AG09319 (cell line): ENCODE measurements at places on chromosomes 11 and 22.

DNA sequence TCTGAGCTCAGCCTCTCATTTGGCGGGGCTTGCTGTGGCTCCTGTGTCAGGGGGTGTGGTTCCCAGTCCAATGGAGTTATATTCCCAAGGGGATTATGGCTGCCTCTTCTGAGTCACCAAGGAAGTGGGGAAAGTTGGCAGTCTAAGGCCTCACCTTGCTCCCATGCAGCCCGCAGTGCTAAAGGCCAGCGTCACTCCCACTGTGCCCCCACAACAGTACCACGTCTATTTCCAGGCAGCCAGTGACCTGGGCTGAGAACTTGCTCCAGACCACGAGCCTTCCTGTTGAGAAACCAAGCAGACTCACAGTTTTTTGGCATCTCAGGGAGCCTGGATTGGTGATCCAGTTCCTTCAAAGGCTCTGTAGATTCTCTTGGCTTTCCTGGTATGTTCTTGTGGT, 45.6 kb downstream of the OR2AT4 start:
- no peak for DNase-seq

- DNase-seq = no peak
These were observed 145.5 kb downstream of the RBFOX2 start for GRCh38 chr22:35883031-35883620.

DNA sequence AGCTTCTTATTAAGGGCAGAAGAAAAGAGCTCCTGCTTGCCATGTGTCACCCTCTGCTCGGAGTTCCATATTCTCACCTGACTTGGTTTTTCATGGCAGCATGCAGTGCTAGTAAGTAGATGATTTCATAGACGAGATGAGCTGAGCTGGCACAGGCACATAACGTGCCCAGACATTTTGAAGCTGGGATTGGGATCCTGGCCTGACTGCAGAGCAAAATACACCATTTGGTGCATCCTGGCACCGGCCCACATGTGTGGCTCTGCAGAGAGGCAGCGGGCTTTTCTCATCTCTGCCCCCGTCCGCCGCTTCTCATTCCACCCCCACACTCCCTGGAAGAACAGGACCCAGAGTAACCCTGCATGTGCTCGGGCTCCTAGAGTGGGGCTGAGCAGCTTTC, 24.8 kb downstream of the FAM118A start:
- DNase-seq = no peak

DNA sequence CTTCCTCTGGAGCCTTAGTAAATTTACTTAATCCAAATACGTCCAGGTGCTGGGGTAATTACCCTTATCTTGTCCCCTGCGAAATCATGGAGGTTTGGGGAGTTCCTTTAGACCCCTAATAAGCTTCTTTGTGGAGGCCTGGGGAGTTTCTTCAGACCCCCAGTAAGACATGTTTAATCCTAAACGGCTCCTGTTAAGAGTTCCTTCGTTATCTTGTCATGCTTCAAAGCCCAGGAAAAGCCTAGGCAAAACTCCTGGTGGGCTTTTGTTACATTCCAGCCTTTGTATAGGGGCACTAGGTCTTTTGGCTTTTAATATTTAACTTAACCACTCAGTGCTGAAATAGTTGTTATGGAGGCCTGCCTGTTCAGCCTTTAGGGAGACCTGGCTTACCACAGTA, 18.1 kb upstream of the PAMR1 start:
- no peak for DNase-seq

DNA sequence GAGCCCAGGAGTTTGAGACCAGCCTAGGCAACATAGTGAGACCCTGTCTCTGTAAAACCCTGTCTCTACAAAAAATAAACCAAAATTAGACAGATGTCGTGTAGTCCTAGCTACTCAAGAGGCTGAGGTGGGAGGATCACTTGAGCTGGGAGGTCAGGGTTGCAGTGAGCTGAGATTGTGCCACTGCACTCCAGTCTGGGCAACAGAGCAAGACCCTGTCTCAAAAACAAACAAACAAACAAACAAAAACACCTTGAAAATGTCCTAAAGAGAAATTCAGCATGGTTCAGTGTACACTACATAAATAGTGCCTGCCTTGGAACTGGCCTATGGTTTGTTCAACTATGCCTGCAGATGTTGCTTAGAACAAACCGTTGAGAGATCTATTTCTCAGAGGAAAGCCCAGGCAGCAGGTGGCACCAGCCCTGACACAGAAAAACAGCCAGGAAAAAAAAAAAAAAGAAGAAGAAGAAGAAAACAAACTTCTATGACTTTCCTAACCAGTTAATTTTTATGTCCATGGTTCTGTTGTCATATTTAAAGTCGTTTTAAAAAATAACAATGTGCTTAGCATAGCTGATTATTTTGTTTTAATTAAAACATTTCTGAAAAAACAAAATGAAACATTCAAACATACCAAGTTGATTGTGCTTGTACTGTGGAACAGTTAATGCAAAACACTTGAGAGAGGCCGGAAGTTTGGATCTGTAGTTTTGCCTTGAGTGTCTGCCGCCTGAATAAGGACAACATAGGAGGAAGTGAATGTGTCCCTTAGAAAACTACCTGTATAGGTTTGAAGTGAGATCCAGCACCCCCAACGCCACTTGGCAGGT, 5.4 kb downstream of the KREMEN1 start:
- DNase-seq = no peak

- no peak for DNase-seq
These were observed 107.8 kb downstream of the SYN3 start for GRCh38 chr22:32950366-32950765.

DNA sequence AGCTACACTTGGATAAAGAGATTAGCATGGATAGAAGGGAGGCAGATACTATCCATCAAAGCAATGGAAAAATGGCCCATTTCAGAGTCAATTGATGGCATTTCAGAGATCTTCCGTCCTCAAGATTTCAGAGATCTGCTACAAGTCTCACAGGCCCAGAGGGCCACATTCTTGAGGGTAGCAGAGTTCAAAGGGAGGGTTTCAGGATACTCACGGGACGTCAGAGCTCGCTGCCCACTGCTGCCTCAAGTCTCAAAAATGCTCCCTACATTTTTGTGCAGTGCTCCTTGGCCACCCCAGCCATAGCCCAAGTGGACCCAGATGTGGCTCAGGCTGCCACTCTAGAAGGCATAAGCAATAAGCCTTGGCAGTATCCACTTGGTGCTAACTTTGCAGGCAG, 24.9 kb downstream of the RTL6 start:
- DNase-seq = no peak

DNA sequence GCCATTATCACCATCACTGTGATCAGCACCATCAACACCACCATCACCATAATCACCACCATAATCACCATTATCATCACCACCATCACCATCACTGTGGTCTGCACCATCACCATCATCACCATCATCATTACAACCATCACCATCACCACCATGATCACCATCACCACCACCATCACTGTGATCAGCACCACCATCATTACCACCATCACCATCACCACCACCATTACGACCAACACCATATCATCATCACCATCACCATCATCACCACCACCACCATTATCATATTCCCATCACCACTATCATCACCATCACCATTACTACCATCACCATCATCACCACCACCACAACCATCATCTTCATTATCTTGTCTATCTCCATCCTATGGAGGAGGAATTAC, 125.2 kb downstream of the PHF21B start:
- no peak for DNase-seq

GRCh38 chr11:19268909-19269308, 28.2 kb upstream of the E2F8 start:
- DNase-seq = no peak

DNA sequence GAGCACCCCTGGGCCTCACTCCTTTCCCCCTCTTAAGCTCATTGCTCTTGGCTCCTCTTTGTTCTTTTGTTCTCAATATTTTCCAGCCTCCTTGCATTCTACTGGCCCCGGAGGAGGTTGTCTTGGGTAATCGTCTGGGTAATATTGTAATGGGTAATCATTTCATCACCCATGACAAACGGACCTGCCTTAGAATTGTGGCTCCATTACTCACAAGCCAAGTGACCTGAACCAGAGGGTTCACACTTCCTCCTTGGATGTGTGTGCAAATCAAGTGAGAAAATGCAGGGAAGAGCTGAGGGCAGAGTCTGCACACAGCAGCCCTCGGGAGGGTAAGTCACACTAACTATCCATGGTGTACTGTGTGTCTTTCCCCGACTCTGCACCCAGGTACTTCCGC, 305.0 kb downstream of the BUD13 start:
- DNase-seq = no peak

GRCh38 chr22:24435861-24436371, 8.5 kb downstream of the ADORA2A start:
- no peak for DNase-seq

DNA sequence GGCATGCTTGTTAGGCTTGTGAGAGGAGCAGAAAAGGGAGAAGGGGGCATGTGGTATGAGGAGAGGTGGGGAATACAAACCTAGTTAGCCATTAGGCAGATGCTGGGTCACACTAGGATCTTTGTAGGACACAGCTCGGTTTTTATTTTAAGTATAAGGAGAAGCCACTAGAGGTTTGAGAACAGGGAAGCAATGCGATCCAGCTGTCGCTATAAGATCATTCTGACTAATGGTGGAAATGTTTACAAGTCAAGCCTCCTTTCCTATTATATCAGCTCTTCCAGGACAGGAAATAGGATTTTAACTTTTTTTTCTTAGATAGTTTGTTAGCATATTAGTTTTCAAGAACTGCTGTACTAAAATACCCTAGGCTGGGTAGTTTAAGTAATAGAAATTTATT, 609.9 kb downstream of the INSC start:
- DNase-seq = no peak

DNA sequence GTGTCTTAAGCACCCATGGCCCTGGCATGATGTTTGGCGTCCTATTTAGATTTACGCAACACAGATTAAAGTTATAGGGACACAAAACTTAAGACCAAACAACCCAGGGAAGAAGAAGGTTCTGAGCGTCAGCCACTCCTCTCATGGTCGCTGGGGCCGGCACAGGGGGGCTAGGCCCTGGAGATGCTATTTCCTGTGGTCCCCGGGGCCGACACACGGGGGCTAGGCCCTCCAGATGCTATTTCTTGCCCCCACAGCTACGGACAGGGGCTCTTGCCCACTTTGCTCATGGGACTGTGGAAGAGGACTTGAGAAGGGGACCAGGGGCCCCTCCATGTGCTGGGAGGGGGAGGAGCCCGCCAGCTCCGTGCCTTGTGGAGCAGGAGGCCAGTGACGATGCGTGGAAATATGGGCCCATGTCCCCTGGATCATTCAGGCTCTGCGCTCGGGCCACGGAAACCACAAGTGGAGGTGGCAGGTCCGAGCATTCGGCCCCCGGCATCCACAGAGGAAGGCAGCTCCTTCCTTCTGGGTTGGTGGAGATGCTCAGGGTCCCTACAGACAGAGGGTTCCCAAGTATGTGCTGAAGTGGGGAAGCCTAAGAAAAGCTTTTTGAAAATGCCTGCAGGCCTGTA, 711.1 kb downstream of the BRD1 start:
- DNase-seq = no peak

DNA sequence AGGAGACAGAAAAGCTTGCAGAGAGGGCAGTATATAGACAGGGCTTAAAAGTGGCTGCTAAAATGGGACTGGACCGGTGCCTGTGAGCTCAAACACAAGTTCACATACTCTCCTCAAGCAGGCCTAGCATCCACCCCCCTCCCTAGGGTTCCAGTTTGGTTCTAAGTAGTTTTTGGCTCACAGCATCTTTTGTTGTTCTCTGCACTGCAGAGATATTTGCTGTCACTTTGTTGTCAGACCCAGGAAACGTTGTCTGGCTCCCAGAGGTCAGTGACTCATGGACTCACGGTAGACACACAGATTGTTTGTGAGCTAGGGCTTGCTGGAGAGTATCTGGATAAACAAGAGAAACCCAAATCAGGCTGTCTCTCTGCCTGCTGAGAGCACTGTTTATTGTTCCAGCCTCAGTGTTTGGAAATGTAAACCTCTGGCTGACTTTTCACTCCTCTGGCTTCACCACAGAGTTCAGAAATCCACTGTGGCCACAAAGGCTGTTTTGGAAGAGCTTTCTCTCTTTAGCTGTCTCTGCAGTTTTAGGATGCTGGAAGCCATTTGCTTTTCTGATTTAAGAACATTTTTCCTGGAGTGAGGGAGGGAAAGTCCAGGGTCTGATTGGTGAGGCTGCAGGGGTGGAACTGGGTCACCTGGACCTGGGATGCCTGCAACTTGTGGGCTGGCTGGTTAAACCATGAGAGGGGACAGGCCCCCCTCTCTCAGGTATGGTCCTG, 303.7 kb upstream of the PLET1 start:
- DNase-seq = peak; percentile 4

- no peak for DNase-seq
These were observed 23.7 kb upstream of the FXYD6 start for GRCh38 chr11:117900121-117900648.

DNA sequence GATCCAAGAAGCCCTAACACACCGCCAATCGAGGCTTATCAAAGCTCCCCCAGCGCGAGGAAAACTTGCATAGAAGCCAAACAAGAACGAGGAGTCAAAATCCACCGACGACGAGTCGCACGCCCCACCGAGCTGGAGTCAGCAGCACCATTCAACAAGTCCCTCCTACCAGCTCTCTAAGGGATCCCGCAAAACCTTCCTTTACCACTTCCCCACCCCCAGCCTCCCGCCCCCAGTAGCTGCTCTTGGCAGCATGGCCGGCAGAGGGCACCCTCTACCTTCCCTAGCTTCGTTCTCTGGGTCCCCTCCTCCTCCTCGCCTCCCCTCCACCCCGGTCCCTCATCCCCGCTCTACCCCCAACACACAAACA, 1.4 kb downstream of the BDNF start:
- DNase-seq = peak; percentile 80

DNA sequence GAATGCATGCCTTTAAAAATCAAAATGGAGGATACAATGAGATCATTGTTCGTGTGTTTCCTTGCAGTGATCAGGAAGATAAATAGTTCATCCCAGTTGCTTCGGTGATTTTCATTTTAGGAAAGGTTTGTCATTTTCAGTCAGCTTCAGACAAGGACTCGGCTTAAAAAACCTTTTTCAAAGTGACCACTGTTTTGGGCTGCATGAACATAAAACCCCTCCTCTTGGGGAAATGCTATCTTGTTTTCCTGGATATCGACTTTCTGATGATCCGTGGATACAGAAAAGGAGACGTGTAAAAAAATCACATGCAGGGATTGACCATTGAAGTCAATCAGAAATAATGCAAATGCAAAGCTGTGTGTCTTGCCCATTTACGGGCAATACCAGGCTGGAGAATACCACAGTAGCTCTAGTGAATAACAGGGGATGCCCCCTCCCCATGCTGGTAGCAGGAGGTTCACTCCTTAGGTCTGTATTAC, 146.8 kb downstream of the MAML2 start:
- DNase-seq = no peak

GRCh38 chr11:11947825-11948224, 60.6 kb downstream of the DKK3 start:
- DNase-seq = no peak

- DNase-seq = no peak
These were observed 108.4 kb upstream of the CSNK2A3 start for GRCh38 chr11:11461473-11461872.

DNA sequence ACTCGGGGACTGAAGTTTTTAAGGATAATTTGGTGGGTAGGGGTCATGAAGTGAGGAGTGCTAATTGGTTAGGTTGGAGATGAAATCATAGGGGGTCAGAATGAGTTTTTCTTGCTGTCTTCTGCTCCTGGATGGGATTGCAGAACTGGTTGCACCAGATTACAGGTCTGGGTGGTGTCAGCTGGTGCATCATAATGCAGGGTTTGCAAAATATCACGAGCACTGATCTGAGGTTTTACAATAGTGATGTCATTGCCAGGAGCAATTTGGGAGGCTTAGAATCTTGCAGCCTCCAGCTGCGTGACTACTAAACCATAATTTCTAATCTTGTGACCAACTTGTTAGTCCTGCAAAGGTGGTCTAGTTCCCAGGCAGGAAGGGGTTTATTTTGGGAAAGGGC, 46.4 kb upstream of the CALCB start:
- no peak for DNase-seq

GRCh38 chr11:112128483-112129121, 35.3 kb downstream of the IL18 start:
- peak; percentile 2 for DNase-seq
